ENCODE measurements at places on chromosomes 1 and 21. TPM values are rescaled to one million over a fixed set of nuclear protein-coding genes. Genes with fewer than 3 reads are reported as not detected.

EFNA4 gene
- total RNA-seq: 2.9 TPM

EXO5 gene
- 15.8 TPM for total RNA-seq

TLCD4 gene
- 13.1 TPM for total RNA-seq

OLFM3 gene
- 19.4 TPM for total RNA-seq

OPRD1 gene
- total RNA-seq: 5.2 TPM

DIO1 gene
- not detected for total RNA-seq

IL23R gene
- total RNA-seq: not detected

S100A7 gene
- not detected for total RNA-seq
